Activated T-helper 1 cell treated with anti-CD3 and anti-CD28 coated beads, Interleukin-2, amount 50 U/mL, for 16 hours (primary cell): ENCODE measurements at places on chromosomes 1 and 21.

- no peak for DNase-seq
Measured at GRCh38 chr1:232699814-232700213, 69.9 kb upstream of the SIPA1L2 start.

- DNase-seq = no peak
Measured at GRCh38 chr1:43711524-43712386, 4.4 kb downstream of the ST3GAL3 start.

GRCh38 chr1:2894381-2895041 is 93.0 kb upstream of the TTC34 start:
- DNase-seq = peak; percentile 8

- DNase-seq = no peak
Measured at GRCh38 chr1:39946216-39946615, 8.7 kb upstream of the MFSD2A start.

- no peak for DNase-seq
Measured at GRCh38 chr1:164559342-164560051, 513 bp downstream of the PBX1 start.
